Effector memory CD8-positive, alpha-beta T cell (primary cell): ENCODE measurements at places on chromosomes 12 and 14.

DNA sequence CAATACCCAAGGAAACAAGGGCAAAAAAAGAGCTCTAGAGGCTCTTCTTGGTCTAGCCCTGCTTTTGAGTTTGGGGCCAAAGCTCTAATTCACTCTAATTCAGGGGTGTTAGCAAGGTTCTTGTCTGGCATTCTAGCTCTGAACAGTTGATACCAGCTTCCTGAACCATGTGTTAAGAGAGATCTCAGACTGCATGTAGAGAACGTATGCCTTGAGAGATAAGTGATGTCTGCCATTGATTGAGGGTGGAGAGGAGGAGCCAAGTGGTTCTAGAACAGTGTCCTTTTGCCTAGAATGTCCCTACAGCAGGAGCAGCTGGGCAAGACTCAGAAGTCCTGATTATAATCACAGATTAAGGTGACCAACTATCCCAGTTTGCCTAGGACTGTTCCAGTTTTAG, 18.2 kb upstream of the POC1B start:
- DNase-seq, result no peak

- DNase-seq, result no peak
These were observed 1.5 kb downstream of the PTMS start for GRCh38 chr12:6767353-6768319.

DNA sequence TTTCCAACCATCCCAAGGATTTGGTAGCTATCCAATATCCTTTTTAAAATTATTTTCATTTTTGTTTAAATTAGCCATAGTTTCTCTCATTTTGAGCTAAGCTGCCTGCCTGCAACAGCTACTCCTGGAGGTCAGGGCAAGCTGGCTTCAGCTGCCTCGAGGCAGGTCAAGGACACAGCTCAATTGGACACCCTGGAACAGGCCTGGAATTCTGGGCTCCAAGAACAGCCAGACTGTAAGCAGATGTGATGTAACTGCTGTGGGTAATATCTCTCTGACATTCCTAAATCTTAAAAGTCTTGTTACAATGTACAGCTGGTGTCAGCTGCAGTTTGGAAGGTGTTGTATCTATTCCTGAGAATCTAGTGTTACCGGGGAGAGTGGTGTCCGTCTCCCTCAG, 119.8 kb downstream of the KCNK10 start:
- DNase-seq, result no peak

- DNase-seq, result no peak
These were observed 50.7 kb downstream of the SLC2A13 start for GRCh38 chr12:40055228-40055579.

- no peak for DNase-seq
These were observed 7.4 kb upstream of the OR10P1 start for GRCh38 chr12:55629058-55629841.

DNA sequence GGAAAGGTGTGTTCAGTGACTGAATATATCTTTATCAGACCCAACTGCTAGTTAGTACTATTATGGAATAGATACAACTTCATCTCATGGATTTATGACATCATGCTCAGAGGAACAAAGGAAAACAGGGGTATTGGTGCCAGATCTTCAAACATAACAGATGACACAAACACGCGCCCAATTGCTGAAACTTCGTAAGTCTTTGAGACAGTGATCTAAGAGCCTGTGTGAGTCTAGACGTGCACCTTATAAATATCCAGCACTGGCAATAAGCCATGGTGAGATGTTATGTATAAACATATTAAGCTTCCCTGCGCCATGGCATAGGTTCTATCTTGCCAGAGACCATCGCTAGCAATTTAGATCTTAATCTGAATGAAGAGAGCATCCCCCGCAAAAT, 42.2 kb upstream of the NR2C1 start:
- DNase-seq, result no peak

DNA sequence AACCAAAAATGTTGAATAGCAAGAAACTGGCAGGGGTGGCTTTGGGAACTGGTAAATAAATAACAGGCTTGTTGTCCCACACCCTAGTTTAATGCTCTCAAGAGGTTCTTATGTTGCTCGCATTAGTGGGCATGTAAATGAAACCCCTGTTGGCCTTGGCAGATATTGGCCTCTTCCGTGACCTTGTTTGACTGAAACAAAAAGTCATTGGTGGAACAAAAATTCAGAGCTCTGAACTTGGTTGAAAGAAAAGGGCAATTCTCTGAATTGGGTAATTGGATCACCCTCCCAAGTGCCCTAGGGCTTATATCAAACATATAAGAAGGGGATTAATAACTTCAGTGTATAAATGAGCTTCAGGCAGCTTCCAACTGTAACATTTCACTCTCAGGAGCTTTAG, 426.2 kb downstream of the ZFP36L1 start:
- DNase-seq, result no peak

DNA sequence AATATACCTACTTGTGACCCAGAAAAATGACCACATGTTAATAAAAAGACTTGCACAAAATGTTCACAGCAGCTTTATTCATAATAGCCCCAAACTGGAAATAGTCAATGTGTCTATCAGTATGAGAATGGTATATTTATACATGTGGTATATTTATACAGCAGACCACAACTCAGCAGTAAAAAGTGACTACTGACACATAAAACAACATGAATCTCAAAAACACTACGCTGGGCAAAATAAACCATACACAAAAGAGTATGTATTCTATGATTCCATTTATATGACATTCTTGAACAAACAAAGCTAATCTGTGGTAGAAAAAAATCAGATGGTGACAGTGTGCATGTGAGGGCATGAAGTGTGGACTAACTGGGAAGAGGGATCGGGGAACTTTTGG, 35.1 kb downstream of the ARF6 start:
- DNase-seq, result no peak

DNA sequence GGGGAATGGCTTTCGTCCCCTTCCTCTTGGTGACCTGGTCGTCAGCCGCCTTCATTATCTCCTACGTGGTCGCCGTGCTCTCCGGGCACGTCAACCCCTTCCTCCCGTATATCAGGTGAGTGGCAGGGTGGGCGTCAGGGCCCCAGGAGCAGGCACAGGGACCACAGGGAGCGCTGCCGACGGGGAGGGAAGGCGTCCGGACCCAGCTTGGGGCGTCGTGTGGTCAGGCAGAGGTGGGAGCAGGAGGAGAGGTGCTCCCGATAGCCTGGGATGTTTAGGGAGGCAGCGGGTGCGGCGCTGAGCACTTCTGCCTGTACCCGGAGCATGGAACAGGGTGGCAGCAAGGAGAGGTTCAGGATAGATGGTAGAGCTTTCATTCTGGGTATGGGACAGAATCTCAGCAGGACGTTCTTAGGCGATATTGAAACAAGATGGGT, 444 bp downstream of the DRAM1 start:
- no peak for DNase-seq

- no peak for DNase-seq
These were observed 28.6 kb upstream of the TBC1D15 start for GRCh38 chr12:71810921-71811320.

GRCh38 chr14:69318901-69319475, 59.0 kb downstream of the GALNT16 start:
- DNase-seq, result no peak

GRCh38 chr12:22118238-22118790, 72.3 kb downstream of the CMAS start:
- DNase-seq, result no peak
